CD4-positive, alpha-beta T cell treated with Interleukin-2 at 100 ng/mL for 4 hours (primary cell): ENCODE measurements at places on chromosomes 12 and 14.
A peak's percentile ranks its signal among the peaks of the same experiment; 100 is the strongest.

DNA sequence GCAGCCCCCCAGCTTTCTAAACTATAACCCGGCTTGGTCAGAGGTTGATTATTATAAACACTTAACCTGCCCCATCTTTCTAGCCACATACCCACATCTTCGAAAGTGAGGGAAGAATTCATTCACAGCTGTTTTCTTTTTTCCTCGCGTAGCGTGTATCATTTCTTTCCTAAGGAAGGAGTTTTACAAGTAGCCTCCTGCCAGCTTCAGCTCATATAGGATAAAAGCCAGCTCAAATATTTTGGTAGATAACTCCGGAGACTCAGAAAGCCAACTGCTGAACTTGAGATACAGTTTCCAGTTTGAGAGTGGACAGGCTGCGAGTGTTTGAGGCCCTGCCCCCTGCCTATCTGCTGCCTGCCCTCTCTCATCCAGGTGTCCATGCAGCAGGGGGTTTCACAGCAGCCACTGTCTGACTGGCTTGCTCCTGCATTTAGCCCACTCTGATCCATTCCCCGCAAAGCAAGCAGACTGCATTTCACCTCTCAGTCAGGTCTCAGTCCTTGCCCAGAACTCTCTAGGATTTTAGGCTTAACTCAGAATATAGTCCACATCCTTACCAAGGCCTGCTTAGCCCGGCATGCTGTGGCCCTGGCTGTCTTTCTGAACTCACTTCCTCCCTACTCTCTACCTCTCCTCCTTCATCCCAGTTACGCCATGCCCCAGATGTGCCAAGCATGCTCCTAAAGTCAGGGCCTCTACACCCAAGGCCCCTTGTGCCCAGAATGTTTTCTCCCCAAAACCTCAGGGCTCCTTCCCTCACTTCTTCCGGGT, 46.9 kb downstream of the EVL start:
- DNase-seq, result no peak

DNA sequence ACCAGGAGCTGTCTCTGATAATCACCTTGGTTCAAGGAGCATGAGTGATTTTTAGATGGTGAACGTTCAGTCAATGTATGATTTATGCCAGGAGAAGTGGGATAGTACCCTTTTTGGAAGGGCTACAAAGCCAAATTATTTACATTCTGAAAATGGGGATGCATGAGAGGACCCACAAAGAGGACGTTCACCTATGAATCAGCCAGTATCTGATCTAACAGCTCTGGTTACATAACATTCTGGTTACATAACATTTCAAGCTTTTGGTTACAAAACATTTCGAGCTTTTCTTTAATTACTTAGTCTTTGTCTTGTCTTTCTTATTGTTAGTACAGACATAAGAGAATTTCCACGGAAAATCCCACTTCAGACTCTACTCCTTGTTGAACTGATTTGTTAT, 68.8 kb downstream of the SLCO1A2 start:
- DNase-seq, result no peak

DNA sequence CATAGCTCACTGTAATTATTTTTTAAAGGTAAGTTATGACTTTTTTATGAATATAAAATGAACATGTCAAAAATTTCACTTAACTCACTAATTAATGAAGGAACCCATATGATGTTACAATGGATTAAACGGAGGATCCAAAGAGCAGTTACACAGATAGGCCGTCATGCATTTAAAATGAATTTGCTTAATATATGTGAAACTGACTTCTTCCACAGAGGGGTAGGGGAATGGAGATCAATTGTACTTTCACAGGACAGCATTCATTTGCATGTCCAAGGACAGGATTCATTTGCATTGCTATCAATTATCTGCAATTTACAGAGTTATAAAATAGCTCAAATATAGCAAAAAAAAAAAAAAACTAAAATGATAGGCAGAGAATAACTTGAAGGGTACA, 6.6 kb upstream of the CRY1 start:
- DNase-seq, result no peak

- no peak for DNase-seq
Observed at GRCh38 chr14:31430634-31431264, 10.4 kb upstream of the HEATR5A start.

GRCh38 chr12:57459055-57459749, 383 bp upstream of the GLI1 start:
- peak; percentile 95 for DNase-seq

DNA sequence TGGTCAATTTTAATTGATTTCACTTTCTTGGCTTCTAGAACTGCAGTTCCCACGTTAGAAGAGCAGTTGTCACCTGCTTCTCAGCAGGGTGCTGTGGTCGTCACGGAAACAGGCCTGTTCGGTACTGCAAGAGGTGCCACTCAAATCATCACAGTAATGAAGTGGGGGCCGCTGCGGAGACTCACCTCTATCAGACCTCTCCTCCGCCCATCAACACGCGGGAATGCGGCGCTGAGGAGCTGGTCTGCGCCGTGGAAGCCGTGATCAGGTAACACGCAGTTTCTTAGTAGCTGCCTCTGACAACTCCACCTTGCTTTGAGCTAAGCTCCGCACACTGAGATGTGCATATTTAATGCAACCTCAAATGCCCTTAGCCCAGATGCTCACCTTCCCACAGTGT, 107.2 kb downstream of the UNC79 start:
- no peak for DNase-seq

DNA sequence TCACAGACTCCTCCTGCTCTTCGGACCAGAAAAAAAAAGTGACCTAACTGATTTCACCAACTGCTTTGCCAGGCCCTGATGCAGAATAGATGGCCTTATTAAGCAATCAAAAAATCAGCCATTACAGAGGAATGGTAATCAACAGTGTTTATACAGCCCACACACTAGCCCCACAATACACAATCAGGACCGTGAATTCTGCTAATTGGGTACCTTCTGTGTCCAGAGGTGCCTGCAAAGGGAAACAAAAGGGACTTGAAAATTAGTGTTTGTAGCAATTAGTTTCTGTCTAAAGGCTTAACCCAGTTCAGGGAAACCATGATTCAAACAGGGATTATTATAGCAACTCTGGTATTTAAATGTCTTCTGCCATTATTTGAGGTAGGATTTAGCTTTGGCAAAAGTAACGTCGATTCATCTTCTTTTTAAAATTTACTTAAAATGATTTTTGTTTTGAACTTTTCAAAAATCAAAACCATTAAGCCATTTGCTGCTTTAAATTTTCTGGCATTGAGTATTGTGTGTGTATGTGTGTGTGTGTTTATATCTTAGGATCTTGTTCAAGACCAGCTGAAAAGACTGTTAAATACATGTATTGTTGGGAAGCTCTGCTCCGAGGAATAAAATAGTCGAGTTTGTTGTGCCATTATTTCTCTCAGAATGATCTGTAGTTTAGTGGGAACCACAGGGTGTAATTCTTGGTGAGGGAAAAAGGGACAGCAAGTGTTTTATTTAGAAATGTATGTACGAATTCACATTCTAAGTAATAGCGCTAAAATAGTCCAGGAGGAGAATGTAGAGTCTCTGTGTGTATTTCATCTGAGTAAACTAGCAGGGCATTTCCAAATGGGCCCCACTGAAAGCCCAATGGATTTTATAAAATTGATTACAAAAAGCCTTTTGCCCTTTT, 156.1 kb downstream of the PTCSC3 start:
- DNase-seq, result no peak

GRCh38 chr14:22420598-22421186, 168.3 kb downstream of the DAD1 start:
- no peak for DNase-seq

DNA sequence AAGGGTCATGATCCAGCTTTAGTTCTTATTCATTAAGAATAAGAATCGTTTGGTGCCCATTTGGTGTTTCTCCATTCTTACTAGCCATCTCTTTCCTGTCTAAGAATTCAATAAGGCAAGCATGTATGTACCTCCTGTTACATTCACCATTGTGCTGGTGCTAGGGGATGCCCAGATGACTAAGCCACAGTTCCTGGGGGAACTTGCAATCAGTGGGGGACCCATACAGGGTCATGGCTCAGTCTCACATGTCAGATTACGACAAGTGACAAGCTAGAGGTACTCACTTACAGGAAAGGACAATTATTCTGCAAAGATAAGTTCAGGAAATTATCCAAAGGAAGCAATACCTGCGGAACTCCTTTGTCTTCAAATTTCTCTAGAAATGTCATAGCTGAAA, 125.4 kb downstream of the STXBP6 start:
- DNase-seq, result no peak

GRCh38 chr14:90511795-90512328, 115.0 kb downstream of the CALM1 start:
- DNase-seq, result no peak

GRCh38 chr14:53606203-53606602, 350.4 kb downstream of the BMP4 start:
- no peak for DNase-seq

DNA sequence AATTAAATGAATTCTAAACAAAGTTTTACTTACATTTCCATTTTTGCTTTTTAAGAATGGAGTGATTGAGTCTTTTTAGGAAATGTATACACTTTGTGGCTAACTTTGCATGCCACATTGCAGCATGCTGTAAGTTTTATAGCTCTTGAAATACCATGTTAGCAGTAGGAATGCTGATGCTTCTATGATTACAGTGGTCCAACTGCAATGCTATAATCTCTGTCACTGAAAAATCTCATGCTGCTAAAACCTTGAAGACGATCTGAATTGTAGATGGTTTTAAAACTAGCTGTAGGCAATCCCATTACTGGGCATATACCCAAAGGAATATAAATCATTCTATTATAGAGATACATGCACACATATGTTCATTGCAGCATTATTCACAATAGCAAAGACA, 127.6 kb downstream of the WIF1 start:
- no peak for DNase-seq

DNA sequence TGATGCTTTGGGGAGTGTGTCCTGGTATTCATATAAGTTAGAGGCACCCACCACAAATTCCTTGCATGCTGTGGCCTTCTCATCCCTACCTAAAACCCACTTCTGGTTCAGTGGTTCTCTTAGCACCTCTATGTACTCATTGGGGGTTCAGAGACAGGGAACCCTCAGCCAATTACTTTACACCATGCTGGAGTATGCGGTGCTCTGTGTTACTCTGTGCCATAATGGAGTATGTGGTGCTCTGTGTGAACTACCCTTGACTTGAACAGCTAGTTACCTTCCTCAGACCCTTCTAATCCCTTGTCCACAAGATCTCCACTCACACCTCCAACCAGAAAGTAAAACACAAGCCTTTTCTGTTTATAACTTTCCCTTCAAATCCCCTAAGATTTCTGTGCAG, 172.5 kb upstream of the E2F7 start:
- DNase-seq, result no peak

DNA sequence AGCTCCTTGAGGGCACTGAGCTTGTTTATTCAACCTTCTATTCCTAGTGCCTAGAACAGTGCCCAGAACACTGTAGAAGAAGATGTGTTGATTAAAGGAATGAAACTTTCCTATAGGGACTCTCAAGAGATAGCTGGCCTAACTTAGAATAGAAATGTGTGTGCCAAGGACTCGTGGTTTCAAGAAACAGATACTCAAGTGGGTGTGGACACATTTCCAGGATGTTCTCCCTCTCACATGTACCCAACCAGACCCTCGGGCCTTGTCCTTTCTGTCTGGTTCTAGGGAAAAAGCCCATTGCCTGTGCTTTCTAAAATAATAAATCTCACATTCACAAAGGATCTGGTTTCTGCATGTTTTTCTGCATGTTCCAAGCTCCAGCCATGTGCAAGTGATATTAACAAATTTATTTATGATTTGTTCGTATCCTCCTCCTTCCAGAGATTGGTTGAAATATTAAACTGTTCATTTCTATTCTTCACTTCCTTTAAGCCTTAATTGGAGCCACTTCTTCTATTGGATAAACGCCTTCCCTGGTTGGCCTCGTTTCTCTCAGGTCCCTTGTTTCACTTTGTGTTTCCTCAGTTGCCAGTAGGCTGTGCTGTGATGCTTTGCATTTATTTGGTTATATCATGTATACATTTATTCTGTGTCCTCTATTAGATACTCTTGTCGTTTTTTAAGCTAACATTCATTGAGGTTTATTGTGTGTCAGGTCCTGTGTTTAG, 89.8 kb downstream of the CRADD start:
- DNase-seq, result peak; percentile 62

DNA sequence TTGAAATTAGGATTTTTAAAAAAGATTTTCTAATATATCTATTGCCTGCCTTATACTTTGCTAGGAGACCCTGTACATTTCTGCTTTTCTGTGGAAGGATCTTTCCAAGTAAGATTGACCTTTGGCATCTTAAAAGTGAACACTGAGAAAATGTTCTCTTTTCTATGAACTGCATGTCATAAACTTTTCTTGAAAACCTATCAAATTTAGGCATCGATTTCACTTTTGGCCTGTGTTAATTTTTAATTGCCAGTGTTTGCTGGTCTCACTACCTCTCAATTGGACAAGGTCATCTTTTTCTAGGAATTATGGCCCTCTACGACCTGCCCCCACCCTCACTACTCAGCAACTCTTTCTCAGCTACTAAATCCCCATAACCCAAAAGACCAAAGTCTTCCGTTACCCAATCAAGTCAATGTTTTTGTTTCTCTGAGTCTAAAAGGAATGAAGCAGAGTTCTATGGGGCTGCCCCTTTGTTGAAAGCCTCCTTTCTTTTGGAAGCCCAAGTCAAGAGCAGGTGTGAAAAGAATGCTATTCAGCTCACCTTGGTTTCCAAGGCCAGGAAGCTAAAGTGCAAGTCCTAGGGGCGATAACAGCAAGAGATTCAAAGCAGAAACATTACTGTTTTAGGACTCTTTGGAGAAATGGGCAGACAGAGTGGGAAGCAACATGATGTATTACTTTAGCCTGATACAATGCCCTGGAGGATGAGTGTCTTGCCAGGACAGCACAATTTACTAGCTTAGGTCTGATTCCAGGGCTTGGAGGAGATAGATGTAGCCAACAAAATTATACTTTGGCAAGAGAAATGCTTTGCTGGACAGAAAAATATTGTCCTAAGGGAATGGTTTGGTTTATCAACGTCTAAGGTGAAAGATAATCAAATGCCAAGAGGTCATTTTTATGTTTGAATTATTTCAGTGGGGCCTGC, 55.0 kb downstream of the IGF1 start:
- no peak for DNase-seq

- DNase-seq, result no peak
Observed at GRCh38 chr12:123478762-123479161, 20.8 kb downstream of the SNRNP35 start.

GRCh38 chr14:44449680-44450079, 57.4 kb downstream of the FSCB start:
- no peak for DNase-seq

- DNase-seq, result peak; percentile 13
Observed at GRCh38 chr14:60092526-60092920, 800 bp downstream of the PCNX4 start.

GRCh38 chr12:50051101-50051806, 6.1 kb upstream of the ASIC1 start:
- no peak for DNase-seq

DNA sequence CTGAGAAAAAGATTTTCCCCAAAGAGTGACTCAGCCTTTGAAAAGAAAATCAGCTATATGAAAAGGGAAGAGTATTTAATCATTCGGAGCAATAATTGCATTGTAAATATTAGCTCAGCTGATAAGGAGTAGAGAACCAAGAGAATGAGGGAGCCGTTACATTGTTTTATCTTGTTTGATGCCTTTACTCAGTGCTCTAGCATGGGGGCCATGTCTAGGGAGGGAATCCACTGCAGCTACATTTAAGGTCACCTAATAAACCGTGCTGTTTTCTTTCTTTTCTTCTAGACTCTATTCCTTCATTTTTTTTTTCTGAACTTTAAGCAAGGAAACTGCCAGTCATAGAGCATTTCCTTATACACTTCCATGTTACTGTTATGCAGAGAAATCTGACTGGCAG, 447.0 kb downstream of the DIO2 start:
- DNase-seq, result no peak
